ENCODE measurements at places on chromosomes 6 and 20.

GRCh38 chr6:24802271-24803059 is 3.7 kb upstream of the ARMH2 start:
- peak; percentile 6 for DNase-seq

- DNase-seq: no peak
Observed at GRCh38 chr6:11366183-11366933, 133.9 kb upstream of the NEDD9 start.

DNA sequence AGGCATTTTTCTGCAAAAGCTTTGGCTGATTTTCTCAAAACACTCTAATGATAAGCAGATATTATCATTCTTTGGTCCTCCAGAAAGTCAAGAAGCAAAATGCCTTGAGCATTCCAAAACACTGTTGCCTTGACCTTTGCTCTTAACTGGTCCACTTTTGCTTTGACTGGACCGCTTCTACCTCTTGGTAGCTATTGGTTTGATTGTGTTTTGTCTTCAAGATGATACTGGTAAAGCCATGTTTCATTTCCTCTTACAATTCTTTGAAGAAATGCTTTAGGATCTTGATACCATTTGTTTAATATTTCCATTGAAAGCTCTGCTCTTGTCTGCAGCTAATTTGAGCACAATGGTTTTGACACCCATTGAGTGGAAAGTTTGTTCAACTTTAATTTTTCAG is 35.6 kb upstream of the SDHAF4 start:
- DNase-seq: no peak

DNA sequence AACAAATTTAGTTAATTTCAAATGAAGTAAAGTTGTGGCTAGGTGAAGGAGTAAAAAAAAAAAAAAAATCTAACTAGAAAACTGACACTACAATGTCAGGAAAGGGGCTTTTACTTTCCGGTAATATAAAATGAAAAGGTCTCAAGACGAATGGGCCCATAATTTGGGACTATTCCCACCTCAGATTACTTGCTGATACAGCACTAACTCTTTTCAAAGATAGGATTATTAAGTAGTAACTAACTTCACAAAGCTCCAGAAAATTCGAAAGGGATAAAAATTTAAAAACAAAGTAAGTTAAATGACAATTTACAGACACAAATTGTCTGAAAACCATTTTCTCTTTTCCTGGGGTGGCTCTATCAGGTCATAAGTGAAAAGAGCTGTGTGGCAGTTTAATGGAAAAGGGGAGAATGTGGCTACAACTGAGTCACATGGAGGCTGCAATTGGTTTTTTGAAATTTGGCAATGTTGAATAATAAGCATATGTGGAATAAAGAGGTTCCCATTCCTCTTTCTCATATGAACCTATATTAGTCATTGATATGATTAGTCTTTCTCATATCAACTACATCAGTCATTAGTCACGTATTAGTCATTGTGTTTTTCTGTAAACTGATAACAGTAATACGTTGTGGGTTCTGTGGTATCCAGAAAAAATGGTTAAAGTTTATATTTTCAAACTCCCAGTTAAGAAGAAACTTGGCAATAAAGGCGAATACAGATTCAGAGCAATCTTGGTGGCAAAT is 78.0 kb downstream of the RWDD2A start:
- DNase-seq: peak; percentile 82

- DNase-seq: peak; percentile 62
Observed at GRCh38 chr6:72950114-72950860, 275.0 kb downstream of the KHDC1L start.

- DNase-seq: peak; percentile 30
Observed at GRCh38 chr6:79076160-79076559, 1.9 kb downstream of the PHIP start.

DNA sequence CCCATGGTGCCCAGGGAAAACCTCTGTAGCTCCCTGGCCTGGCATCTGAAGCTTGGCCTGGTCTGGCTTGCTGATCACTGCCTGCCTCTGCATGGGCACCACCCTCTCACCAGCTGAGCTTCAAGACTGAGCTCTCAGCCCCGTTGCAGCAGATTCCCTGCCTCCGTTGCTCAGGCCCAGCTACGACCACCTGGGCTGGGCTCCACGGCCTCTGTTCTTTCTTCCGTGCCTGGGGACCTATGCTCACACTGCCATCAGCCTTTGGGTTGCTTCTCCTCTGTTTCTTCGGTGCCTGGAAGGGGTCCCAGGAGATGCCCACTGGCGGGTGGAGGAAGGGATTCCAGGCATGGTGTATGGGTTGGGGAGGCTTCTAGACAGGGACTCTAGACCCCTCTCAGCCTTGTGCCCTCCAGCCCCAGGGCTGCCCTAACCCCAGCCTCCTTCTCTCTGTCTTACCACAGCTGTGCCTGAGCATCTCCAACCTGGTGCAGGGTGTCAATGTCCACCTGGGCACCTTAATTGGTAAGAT is 9.1 kb downstream of the BPIFB2 start:
- no peak for DNase-seq

DNA sequence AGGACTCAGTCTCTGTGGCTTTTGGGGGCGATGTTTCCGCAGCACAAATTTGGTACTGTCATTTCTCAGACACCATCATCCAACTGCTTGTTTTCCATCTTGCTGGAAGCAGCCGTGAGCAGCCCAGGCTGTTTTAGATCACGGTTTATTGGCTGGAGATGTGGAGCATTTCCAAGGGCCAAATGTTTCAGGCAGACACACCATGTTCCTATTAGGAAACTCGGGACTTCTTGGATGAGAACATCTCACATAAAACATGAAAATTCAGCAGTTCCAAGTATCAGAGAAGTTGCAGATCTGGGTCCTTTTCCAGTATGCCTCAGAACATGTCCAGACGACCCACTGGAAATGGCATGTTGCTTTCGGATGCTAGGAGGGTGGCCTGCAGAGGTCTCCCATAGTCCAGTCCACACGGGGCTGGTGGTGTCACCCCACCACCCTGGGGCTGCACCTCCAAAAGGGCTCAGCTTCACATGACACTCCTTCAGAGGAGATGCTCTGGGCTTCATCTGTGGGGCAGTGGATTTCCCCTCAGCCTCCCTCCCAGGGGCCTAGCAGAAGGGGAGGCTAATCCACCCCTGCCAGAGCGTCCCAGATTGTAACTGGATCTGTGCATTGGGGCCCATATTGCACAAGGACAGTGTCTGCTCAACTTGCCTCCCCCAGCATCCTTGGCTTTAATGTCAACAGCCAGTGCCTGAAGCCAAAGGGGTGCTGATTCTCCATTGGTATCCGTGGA is 176.3 kb downstream of the SCP2D1 start:
- DNase-seq: no peak

DNA sequence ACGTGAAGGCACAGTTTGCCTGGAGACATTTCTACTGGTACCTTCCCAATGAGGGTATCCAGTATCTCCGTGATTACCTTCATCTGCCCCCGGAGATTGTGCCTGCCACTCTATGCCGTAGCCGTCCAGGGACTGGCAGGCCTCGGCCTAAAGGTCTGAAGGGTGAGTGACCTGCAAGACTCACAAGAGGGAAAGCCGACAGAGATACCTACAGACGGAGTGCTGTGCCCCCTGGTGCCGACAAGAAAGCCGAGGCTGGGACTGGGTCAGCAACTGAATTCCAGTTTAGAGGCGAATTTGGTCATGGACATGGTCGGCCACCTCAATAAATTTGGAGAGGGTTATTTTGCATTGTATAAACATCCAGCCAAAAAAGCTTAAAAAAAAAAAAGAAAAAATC is 420.3 kb upstream of the FLRT3 start:
- DNase-seq: no peak

- no peak for DNase-seq
Observed at GRCh38 chr6:84213217-84213616, 14.2 kb downstream of the CEP162 start.

DNA sequence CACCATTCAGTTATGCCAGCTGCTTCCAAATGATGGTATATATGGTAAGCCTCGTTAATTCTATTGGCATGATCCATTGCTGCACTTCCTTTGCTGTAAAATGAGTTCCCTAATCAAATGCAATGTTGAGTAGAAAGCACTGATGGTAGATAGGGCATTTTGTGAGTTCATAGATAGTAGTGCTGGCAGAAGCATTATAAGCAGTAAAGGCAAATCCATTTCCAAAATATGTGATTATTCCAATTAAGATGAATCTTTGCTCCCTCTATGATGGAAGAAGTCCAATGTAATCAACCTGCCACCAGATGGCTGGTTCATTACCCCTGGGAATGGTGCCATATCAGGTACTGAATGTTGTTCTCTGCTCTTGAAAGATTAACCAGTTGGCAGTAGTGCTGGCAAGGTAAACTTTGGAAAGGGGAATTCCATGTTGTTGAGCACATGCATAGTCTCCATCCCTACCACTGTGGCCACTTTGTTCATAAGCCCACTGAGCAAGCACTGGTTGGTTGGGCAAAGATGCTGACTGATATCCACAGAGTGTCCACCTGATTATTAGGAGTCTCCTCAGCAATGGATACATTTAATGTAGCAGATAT is 5.6 kb upstream of the TBPL1 start:
- DNase-seq: no peak

DNA sequence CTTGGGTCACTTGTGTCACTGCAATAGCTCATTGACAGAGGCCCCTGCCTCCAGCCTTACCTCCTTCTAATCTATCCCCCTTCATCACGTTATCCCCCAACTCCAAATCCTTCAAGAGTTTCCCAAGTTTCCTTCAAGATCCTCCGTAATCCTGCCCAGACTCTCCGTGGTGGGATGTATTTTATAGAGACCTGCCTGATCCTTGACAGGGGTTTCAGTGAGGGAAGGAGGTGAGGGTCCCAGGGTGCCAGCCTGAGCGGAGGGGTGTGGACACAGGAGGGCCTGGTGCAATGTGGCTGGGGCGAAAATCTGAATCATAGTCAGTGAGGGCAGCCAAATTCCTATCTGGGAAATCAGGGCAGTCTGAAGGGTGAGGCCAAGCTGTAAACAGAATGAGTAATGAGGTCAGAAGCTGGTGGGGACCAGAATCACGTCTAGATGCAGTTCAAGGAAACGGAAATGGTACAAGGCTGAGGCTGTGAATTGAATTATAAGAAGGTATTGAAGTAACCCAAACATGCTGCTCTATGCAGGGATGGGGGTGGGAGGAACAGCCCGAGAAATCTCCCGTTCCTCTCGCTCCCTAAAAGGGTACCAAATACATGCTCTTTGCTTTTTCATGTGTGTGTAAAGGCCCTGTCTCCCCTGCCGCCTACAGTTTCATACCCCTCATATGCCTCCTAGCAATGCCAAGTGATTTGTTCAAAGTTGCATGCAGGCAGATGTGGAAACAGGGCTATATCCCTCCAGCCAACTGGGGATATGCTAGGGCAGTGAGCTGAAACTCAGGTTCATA is 35.4 kb upstream of the PIM1 start:
- peak; percentile 95 for DNase-seq

- no peak for DNase-seq
Observed at GRCh38 chr6:135021310-135022049, 33.1 kb downstream of the HBS1L start.

Measured in mammary epithelial cell (primary cell).